Activated gamma-delta T cell treated with Interleukin-2 at 50 U/mL for 16 hours (primary cell): ENCODE measurements at places on chromosomes 13 and 19.
A peak's percentile ranks its signal among the peaks of the same experiment; 100 is the strongest.

DNA sequence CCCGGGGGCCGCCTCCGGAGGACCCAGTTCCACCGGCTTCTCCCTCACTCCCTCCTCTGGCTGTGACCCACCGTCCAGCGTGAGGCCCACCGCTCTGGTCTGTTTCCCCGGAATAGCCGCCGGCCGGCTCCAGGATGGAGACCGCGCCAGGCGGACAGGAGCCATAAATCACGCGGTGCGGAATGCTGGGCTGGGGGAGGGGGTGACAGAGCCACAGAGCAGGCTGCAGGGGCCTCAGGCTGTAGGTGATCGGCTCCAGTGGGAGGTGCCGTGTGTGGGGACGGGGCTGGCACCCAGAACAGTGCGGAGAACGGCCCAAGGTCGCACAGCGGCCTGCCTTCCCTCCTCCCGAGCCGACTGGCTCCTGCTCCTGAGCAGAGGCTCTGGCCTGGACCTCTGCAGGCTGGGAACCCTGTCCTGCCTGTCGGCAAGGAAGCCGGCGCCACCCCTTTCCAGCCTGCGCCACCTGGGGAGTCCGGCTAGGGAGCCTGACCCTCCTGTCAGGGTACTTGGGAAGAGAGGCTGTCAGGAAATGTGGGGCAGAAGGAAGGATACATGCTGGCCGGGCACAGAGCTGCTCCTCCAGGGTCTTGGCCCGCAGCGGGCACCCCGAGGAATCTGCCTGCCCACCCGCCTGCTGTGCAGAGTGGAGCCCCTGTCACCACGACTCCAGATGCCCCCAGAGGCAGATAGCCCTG is 8.3 kb downstream of the PIAS4 start:
- no peak for DNase-seq

- DNase-seq: no peak
Measured at GRCh38 chr19:44648631-44649251, 5.0 kb downstream of the PVR start.

DNA sequence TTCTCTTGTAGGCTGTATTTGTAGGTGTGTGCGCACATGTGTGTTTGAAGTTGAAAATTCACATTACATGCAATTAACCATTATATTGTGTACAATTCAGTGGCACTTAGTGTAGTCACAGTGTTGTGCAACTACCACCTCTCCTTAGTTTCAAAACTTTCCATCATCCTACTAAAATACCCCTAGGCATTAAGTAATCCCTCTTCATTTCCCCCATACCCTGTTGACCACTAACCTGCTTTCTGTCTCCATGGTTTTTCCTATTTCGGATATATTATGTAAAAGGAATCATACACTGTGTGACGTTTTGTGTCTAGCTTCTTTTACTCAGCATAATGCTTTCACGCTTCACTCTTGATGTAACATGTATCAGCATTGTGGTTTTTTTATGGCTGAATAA is 16.1 kb downstream of the LSM14A start:
- DNase-seq: no peak

DNA sequence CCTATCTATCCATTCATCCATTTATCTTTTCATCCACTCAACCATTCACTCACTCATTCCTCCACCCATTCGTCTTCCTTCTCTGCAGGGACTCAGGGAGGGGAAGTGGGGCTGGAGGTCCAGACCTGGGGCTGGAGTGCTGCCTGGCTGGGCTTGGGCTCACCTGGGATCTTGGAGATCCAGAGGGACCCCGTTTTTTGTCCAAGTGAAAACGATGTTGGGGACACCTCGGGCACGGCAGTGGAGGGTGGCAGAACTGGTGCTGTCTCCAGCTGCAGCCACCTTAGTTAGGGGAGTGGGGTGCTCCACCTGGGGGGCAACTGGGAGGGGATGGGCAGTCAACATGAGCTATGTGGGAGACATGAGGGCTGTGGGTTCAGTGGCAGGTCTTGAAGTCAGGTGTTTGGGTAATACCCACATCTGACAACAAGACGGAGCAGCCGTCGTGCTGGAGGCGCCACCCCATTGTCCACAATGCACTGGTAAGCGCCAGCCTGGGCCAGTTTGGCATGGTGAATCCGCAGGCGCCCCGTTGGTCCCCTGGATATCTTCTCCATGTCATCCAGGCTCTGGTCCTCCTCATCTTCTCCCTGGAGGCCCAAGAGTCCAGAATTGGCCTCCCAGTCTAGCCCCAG is 10.2 kb downstream of the NPHS1 start:
- DNase-seq: no peak

- DNase-seq: peak; percentile 9
Measured at GRCh38 chr13:45490068-45490467, 25.3 kb downstream of the COG3 start.

DNA sequence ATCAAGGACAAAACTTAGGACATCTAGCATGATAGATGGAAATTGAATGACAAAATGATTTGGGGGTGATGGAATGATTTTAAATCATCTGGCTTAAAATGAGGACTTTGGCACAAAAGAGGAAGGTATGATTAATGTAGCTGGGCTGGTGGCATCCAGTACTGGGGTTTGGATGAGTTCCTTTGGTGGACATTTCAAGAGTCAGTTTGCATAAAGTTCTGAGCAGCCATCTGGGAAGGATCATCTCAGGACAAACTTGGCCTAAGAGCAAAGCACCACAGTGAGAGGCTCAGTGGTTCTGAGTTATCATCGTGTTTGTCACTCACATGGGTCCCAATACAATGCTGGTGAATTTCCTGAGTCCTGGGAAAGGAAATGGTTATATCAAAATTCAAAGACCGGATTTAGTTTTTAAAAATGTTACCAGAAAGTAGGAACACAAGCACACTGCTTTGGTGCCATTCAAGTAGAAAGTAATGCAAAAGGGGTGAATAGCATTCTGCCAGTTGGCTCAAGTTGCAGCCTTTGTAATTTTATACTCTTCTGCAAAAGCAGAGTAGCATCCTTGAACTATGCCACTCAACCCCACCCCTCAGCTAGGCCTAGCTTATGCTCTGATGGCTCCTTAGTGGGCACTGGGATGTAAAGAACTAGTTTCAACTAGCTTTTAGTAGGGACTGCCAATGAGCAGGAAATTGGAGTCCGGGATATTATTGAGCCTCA is 219.0 kb downstream of the COG6 start:
- DNase-seq: no peak

DNA sequence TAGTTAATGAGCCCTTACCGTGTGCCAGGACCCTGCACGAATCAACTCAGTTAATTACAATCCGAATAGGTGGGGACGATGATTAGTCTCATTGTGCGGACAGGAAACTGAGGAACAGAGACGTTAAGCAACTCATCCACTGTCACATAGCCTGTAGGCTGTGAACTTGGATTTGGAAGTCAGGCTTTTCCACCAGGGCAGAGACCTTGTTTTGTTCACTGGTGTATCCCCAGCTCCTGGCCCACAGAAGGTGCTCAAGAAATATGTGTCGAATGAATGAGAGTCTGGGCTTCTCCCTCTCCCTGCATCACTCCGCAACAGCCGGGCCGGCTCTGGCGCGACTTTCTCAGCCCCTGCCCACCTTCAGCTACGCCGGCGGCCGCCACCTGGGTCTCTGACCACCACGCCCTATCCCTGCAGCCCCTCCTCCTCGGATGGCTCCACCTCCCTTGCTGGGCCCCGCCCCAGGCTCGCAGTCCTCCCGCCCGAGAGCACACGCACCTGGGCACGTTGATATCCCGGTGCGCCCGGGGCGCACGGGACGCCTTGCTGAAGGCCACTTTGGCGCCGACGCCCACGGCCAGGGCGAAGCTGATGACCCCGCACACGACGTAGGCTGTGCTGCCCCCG is 1.3 kb downstream of the SHISA7 start:
- DNase-seq: no peak
